ENCODE measurements at places on chromosomes 2 and 18.

DNA sequence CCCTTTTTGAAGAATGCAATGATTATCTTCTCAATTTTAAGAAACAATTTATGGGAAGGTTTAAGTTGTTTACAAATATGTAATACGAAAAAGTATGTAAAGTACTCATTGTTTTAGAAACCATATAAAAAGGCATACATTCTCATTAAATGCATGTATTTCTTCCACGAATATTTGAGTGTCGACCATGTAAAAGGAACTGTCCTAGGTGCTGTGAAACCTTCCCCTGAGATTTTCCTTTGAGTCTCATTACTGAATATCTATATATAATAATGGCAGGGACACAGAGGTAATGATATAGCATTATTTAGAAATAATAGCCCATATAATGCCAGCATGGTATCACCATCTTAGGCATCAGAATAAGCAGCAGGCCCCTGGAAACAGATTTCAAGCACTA is 239.3 kb downstream of the ERBB4 start:
- no peak for DNase-seq

DNA sequence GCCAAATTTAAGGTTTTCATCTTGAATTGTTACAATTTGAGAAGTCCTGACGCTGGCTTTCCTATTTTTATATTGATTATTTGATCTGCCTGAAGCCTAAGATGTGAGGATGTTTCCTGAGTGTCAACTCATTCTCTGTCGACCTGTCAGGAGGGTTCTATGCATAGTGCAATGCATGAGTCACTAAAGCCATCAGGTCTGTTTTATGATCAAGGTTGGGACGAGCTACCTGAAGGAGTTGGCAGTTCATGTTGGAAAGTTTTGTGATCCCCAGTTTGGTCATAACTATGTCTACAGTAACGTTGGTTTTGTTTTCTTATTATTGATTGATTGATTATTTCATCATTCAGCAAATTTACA is 71.2 kb downstream of the NABP1 start:
- no peak for DNase-seq

GRCh38 chr18:11148680-11149440 is 509 bp downstream of the PIEZO2 start:
- DNase-seq = no peak

DNA sequence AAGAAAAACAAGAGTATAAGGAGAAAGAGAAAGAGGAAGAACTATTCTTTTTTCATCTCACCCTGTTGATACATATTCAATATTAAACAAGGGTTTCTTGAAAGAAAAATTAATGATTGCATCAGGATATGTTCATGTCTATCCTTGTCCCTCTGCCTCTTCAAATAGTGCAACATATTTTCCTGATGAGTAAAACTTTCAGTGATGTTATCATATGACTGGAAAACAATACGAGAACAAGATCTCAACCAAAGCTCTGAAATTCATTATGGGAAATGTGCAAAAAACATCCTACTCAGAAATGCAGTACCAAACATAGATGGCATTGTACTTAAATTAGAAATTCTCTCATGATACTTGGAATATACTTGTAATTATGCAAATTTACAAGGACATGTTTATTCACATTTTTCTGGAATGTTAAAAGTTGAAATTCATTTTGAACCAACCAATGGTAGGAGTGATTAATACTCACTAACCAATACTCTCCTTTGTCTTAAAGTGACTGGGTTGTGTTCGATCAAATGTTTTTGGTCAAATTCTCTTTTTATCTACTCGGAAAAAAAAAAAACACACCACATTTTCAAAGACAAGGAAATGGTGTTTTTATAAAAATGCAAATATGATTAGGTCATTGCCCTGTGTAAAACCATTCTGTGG is 148.9 kb upstream of the GULP1 start:
- DNase-seq = no peak

DNA sequence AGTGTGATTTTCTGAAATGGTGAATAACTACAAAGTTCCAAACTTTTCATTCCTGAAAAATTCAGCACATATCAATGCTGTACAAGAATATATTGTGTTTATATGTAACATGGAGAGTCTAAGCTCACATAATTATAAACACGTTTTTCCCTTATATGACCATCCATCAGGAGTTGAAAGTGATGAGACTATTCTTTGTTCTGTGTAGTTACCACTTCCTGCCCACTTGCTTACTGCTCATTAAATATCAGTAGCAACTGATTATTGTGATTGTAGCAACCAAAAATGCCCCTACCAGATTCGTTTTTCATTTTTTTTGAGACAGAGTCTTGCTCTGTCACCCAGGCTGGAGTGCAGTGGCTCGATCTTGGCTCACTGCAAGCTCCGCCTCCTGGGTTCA is 30.8 kb downstream of the OTX1 start:
- DNase-seq = no peak

DNA sequence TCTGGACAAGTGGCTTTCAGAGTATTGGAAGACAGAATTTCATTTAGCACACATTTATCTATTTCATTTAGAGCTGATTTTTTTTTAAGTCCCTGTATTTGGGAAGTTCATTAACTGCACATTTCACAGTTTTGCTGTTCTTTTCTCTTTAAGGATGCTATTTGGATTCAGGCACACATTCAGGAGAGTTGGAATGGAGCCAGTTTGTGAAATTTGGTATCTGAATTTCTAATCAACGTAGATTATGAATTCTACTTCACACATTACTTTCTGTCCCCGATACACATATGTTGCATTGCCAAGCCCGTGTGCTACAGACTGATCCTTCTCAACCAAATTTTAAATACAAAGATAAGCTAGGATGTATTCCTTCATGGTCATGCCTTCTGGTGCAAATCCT is 503.9 kb downstream of the IRS1 start:
- DNase-seq = no peak

GRCh38 chr2:183348492-183348891 is 224.2 kb downstream of the NUP35 start:
- DNase-seq = no peak
